Endothelial cell (in vitro differentiated cells): ENCODE measurements at places on chromosomes 6 and 20. TPM values are rescaled to one million over a fixed set of nuclear protein-coding genes. Genes with fewer than 3 reads are reported as not detected.

DNA sequence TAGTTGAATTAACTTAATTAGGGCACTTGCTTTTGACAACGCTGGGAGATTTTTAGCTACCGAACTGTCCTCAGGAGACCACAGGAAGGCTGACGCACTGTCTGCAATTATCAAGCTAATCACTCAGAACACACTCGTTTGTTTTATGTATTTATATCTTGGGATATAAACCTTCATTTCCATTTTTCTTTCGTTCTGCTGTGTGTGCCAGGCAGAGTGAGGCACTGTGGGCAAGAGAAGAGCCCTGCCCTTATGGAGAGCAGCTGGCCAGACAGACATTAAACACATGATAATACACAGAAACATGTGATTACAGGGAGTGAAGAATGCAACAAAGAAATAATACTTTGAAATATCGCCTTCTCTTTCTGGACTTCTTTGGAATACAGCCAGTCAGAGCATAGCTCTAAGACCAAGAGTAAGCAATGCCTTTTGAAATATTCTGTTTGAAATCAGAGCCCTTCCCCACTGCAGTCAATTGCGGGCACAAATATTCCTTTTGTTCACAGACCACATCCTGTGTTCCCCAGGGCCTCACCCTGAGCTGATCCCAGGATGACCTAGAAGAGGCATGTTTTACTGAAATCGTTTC lies 96.8 kb downstream of the ANKRD60 start:
- DNase-seq = no peak
- no peaks in the 10 kb centered on the region for H3K27me3 ChIP-seq
- peak overlapping the region; percentile 90 for H3K27ac ChIP-seq

- H3K27me3 ChIP-seq = peaks cover 3% of the 10 kb centered on the region
- no peak for DNase-seq
- no peak overlapping the region for H3K27ac ChIP-seq
- peaks cover 9% of the 10 kb centered on the region for H3K36me3 ChIP-seq
- peaks cover 14% of the 10 kb centered on the region for H3K4me1 ChIP-seq
Measured at GRCh38 chr20:34037767-34038166, 44.1 kb downstream of the RALY start.

DNA sequence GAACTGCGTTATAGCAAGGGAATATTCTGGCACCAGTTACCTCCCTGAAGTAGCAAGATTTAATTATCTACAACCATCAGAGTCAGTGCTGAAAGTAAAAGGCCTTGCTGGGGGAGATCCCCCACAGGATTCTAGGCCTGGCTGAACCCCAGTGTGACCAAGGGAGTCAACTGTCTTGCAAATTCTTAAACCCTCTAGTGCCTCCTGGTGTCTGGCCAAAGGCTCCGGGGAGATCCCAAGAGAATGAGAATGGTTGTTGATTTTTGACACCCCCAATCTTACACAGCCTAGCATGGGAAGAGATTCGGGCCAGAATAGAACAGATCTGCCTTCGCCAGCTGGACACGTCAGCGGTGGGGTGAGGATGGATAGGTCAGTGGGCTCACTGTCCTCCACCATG lies 179.4 kb downstream of the ERMARD start:
- no peak overlapping the region for H3K4me3 ChIP-seq
- H3K36me3 ChIP-seq = no peaks in the 10 kb centered on the region
- H3K4me1 ChIP-seq = no peaks in the 10 kb centered on the region
- no peak for DNase-seq

DNA sequence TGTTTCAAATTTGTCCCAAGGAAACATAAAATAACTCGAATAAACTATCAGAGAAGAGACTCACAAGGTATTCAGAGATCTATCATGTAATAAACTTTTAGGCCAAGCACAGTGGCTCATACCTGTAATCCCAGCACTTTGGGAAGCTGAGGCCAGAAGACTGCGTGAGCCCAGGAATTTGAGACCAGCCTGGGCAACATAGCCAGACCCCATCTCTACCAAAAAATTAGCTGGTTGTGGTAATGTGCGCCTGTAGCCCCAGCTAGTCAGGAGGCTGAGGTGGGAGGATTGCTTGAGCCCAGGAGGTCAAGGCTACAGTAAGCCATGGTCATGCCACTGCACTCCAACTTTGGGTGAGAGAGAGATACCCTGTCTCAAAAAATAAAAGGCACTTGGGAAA lies 79.2 kb upstream of the GCM1 start:
- H3K4me1 ChIP-seq = no peaks in the 10 kb centered on the region
- H3K36me3 ChIP-seq = no peaks in the 10 kb centered on the region
- no peak overlapping the region for H3K27ac ChIP-seq
- DNase-seq = no peak

The PLCB1 gene
- total RNA-seq = 8.1 TPM
